Lung microvascular endothelial cell (primary cell): ENCODE measurements at places on chromosomes 3 and 15.
A peak's percentile ranks its signal among the peaks of the same experiment; 100 is the strongest.

DNA sequence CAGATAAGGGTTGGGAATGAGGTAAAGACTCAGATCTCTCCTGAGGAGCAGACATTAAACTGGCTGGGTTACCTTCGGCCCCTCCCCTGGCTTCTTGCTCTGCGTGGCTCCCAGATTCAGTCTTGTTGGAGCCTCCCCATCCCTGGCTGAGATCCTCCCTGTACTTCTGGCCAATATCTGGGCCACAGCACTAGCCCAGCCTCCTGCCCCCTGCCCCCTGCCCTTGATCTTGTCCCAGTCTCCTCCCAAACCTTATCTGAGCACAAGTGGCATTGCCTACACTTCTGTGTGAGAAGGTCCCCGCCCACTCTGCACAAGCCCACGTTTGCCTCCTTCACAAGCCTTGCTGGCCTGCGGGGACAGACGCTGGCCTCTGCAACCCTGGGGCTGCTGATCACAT lies 16.8 kb downstream of the PLA2G4F start:
- no peak for DNase-seq

GRCh38 chr15:29570121-29570947 lies 251.9 kb downstream of the TJP1 start:
- peak; percentile 31 for DNase-seq

GRCh38 chr15:76964157-76964556 lies 30.8 kb upstream of the PSTPIP1 start:
- DNase-seq = no peak

DNA sequence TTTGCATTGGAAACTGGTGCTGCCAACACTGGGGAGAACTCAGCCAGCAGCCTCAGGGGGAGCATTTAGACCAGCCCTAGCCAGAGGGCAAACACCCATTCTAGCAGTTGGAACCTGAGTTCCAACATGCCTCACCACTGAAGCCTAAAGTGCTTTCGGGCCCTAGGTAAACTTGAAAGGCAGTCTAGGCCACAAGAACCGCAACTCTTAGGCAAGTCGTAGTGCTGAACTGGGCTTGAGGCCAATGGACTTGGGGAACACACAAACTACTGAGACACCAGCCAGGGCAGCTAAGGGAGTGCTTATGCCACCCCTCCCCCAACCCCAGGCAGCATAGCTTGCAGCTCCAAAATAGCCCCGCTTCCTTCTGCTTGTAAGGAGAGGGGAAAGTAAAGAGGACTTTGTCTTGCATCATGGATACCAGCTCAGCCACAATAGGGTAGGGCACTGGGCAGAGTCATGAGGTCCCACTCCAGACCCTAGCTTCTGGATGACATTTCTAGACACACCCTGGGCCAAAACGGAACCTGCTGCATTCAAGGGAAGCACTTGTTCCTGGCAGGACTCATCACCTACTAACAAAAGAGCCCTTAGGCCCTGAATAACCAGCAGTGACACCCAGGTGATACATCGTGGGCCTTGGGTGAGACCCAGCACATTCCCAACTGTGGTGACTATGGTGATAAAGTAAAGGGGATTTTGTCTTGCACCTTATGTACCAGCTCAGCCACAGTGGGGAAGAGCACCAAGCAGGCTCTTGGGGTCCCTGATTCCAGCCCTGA lies 37.3 kb upstream of the TEX9 start:
- DNase-seq = no peak

DNA sequence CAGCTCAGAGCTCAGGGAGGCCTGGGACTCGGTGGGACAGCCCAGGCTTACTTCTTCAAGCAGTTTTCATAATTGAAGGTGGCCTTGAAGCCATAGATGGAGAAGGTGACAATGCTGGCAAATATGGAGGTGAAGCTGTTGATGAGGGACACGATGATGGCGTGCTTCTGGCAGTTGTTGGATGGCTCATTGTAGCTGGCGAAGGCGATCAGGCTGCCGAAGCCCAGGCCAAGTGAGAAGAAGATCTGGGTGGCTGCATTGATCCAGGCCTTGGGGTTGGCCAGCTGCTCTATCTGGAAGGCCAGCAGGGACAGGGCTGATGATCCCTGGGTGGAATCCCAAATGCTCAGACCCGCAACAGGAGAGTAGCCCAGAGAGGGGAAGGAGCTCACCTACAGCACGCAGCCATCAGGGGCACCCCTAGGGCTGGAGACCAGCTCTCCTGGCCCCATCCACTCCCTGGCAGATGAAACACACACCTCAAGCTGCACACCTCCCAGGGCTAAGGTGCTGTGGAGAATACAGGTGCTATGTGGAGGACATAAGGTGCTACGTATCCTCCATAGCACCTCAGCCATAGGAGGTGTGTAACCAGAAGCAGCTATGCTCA lies 25.1 kb downstream of the SLC6A20 start:
- DNase-seq = no peak

DNA sequence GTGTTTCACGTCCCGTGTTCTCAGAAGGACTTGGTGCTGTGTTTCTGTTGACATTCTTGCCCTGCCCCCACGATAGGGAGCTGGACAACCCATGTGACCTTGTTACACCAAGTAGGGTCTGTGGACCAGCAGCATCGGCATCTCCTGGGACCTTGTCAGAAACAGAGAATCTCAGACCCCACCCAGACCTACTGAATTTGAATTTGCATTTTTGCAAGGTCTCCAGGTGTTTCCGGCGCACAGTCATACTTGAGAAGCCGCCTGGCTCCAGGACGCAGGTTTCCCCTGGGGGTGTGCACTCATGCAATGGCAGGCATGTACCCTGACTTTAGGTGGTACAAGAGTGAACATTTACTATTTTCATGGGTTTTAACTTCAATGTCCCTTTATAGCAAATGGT lies 117.9 kb downstream of the TLE3 start:
- DNase-seq = no peak

- no peak for DNase-seq
These were observed 27.0 kb downstream of the VIPR1 start for GRCh38 chr3:42529468-42529867.

GRCh38 chr3:149783576-149783975 lies 8.8 kb downstream of the ANKUB1 start:
- peak; percentile 4 for DNase-seq

GRCh38 chr3:45612918-45613602 lies 18.5 kb downstream of the LIMD1 start:
- no peak for DNase-seq

DNA sequence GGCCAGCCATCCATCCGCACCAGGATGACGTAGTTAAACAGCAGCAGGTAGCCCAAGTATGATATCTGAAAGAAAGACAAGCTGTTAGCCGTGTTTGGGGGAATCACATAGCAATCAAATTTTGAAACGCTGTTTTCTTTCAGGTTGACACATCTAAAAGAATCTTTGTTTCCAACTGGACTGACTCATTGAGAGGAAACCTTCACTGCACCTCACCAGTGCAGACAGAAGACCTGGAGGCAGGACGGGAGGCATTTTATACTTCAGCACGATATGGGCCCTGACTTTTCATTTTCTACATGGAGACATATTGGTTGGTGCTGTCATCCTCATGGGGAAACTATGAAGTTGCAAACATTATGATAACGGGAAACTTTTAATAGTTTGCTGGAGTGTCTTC lies 44.2 kb upstream of the MTMR10 start:
- no peak for DNase-seq

DNA sequence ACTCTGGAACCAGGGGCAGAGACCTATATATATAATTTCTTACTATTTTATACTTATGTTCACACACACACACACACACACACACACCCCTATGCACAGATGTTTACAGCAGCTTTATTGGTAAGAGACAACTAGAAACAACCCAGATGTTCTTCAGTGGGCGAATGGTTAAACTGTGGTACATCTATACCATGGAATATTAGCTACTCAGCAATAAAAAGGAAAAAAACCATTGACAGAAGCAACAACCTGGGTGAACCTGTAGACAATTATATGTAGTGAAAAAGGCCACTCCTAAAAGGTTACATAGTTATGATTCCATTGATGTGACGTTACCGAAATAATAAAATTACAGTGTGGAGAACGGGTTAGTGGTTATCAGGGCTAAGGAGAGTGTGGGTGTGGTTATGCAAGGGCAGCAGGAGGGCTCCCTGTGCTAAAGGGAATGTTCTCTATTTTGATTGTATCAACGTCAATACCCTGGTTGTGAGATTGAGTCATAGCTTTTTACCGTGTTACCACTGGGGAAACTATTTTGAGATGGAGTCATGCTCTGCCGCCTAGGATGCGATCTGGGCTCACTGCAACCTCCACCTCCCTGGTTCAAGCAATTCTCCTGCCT lies 85.5 kb downstream of the FLNB start:
- peak; percentile 76 for DNase-seq

- DNase-seq = no peak
These were observed 613.6 kb upstream of the CBLB start for GRCh38 chr3:106482451-106482850.

- no peak for DNase-seq
These were observed 102.9 kb downstream of the PDZRN3 start for GRCh38 chr3:73521734-73522336.

DNA sequence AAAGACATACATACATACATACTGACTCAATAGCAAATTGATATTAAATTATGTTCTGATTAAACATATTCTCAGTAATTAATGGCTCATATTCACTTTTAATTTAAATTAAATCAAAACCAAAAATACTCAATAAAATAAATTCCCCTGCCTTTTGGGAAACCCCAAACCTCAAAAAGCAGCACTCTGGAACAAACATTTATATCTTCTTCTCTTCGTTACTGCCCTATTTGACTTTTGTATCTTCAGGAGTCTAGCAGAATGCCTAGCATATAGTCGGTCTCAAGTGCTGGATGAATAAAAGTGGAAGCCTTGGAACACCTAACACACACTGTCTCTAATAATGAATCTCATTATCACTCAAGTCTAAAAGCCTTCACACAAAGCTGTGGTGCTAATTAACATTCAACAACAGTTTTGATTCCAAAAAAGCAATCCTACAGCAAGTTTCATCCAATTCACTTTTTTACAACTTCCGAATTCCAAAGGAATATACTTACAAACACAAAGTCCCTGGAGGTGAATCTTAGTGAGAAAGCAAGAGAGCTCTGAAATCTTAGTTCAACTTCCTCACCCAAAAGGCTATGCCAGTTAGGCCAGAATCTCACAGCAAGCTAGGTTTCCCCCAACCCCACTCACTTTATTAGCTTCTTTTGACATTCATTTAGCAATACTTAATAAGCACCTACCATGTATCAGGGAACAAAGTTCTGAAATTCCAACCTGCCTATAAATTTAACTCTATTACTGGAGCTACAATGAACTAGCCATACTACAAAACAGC lies 35.0 kb downstream of the GSK3B start:
- DNase-seq = no peak

GRCh38 chr3:166446986-166447385 lies 609.8 kb upstream of the BCHE start:
- DNase-seq = no peak

DNA sequence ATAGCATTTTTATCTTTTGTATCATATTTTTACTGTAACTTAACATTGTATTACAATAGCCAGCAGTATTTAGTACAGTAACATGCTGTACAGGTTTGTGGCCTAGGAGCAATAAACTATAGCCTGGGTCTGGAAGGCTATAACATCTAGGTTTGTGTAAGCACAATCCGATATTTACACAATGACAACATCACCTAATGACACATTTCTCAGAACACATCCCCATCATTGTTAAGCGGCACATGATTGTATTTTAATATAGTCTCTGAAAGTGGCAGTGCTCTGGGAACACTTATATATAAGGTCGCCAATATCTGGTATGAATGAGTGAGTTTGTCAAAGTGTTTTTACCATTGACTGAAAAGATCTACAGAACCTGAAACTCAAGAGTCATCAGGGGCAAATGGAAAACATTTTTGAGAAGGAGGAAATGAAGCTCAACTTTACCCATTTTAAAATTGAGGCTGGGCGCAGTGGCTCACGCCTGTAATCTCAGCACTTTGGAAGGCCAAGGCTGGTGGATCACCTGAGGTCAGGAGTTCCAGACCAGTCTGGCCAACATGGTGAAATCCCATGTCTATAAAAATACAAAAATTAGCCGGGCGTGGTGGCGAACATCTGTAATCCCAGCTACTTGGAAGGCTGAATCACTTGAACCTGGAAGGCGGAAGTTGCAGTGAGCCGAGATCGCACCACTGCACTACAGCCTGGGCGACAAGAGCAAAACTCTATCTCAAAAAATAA lies 38.8 kb upstream of the TNFSF10 start:
- DNase-seq = no peak

DNA sequence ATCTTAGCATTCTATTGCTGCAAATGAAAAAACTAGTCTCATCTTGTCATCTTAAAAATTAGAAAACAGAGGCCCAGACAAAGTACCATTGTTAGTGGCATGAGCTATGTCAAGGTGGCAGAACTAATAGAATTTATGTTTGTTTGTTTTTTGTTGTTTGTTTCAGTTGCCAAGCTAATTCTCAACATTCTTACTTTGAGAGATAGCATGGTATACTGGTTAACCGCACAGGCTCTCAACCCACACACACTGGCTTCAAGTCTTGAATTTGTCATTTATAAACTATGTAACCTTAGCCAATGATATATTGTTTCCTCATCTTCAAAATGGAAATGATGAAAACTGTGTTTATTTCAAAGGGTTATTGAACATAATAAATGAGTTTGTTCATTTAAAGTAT lies 367.6 kb upstream of the PLSCR5 start:
- DNase-seq = no peak

DNA sequence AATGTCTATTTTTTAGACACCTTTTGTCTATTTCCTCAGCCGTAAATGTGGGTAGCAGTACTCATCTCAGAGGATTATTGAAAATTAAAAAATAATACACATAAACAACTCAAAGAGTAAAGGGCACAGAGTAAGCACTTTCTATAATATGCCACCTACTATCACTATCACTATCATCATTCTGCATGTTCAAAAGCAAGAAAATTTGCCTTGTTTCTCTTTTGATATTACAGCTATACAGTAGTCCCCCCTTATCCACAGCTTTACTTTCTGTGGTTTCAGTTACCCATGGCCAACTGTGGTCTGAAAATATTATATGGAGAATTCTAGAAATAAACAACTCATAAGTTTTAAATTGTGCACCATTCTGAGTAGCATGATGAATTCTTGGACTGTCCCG lies 27.7 kb downstream of the CLASP2 start:
- no peak for DNase-seq

DNA sequence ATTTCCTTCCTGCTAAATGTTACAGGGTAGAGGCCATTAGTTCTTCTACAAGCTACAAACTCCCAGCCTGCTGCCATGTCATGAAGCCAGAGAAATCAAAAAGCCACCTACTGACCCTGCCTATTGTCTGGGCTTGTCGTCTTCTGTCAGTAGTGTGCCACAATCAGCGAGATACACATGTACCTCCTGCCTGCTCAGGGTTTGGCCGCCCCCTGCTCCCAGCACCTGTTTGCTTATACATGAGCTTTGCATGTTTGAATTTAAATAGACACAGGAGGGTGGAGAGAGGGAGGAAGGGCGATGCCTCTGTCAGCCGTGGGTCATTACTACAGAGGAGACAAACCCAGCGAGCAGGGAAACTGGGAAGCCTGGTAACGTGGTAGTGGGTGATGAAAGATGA lies 106.1 kb downstream of the ROBO2 start:
- no peak for DNase-seq

GRCh38 chr3:179375091-179375999 lies 27.8 kb downstream of the MFN1 start:
- no peak for DNase-seq

- no peak for DNase-seq
These were observed 47.8 kb downstream of the THBS1 start for GRCh38 chr15:39628546-39629257.
